CD4-positive, alpha-beta T cell treated with Interleukin-10 for 1 hour (primary cell): ENCODE measurements at places on chromosomes 5 and 9.

DNA sequence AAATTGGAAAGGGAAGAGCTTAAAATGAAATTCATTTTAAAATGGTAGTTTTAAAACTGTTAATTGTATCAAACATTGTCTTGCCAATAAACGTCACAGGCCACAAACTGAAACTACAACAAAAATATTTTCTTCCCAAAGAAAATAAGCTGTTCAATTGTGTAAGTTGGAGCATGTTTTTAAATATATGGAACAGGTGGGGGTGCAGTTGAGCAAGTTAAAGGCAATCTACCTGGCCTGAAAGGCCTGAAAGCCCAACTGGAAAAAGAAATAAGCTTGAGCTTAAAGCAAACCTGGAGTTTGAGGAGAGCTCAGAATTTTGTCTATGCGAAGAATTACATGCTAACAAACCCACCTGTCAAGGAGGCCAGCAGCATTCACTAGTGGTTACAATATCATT lies 439.5 kb downstream of the ACTL7B start:
- DNase-seq: no peak

GRCh38 chr5:77328930-77329647 lies 118.6 kb downstream of the PDE8B start:
- no peak for DNase-seq

DNA sequence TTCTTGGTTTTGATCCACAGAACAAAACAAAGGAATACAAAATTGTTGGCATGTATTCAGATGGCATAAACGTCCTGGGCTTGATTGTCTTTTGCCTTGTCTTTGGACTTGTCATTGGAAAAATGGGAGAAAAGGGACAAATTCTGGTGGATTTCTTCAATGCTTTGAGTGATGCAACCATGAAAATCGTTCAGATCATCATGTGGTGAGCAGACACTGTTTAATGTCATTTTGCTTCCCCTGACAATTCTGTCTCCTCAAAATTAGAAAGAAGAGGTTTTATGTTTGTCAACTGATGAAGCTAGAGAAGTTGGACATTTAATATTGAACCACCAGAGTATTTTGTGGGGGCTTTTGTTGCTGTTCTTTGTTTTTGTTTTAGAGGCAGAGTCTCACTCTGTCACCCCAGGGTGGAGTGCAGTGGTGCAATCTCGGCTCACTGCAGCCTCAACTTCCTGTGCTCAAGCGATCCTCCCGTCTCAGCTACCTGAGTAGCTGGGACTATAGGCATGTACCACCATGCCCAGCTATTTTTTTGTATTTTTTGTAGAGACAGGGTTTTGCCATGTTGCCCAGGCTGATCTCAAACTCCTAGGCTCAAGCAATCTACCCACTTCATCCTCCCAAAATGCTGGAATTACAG lies 82.0 kb downstream of the SLC1A1 start:
- DNase-seq: peak; percentile 15

DNA sequence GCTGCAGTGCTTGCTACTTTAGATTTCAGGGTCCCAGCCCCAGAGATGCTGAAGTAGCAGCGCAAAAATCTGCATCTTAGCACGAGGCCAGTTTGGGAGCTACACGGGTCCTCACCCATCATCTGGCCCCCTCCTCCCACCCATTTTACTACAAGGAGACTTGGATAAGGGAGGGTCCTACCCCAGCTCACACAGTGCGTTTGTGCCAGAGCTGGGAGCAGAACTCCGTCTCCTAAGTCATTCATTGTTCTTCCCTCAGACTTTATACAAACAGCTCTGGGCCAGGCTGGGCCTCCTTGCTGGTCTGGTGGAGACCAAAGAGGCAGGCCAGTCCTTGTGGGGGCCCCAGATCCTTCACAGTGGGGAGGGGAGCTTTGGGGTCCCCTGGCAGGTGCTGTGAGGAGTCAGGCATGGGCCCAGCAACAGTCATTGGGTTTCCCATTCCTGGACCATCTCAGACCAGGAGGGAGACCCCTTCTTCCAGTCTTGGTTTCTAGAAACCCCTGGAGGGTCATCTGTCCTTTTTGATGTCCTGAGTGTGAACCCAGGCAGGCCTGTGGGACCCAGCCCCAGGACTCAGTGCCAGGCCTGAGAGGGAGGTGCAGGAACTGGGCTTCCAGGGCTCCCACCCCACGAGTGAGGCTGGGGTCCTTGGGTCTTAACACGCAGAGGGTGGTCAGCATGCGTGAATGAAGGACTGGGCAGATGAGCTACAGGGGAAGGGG lies 2.3 kb upstream of the IL17B start:
- no peak for DNase-seq
